ENCODE measurements at places on chromosomes 7 and 10.
A peak's percentile ranks its signal among the peaks of the same experiment; 100 is the strongest.

DNA sequence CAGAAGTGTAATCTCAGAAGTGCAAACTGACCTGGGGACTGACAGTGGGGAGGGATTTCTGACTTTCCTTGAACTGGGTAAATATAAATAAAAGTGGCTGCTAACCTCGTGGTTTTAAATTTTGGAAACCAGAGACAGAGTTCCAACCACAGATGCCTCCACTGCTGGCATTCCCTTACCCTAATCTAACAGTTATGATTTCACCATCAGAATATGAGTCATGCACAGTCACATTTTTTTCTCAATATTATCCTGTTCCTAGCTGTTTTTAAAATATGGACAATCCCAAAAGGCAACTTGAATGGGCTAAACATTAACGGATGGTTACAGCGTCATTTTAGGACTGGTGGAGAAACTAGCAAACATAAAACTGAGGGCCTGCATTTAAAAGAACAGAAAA is 264.3 kb upstream of the INHBA start:
- no peak for DNase-seq

DNA sequence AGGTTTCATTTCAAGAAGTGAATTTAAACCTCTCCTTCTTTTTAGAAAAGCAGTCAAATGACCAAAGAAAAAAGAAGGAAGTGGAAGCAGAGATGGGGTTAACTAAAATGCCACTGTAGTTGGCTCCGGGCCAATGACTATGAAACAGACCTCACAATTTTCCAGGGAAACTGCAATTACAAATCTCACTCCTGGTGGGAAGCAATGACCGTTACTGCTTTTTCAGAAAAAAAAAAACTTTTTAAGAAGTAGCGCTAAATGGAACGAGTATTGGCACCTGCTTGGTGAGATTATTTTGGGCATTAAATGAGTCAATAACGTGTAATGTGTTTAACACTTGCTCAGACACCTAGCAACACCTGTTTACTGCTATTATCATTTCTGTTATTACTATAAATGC is 1.2 kb downstream of the SFRP4 start:
- peak; percentile 12 for DNase-seq

DNA sequence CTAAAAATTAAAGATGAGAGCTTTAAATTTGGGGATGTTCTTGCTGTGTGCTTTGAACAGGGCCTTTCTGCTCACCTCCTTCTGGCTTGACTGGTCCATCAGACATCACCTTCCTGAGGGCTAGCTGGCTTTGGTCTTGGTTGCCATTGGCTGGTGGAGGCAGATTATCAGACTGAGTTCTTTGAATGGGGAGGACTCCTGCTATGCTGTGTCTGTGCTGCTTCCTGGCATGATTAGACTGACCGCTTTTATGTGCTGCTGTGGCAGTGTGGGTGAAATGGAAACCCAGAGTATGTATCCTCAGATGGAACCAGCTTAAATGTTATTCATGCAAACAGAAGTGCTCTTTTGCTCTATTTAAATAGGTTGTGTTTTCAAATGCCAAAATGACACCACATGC is 341.6 kb downstream of the PCLO start:
- DNase-seq, result no peak

DNA sequence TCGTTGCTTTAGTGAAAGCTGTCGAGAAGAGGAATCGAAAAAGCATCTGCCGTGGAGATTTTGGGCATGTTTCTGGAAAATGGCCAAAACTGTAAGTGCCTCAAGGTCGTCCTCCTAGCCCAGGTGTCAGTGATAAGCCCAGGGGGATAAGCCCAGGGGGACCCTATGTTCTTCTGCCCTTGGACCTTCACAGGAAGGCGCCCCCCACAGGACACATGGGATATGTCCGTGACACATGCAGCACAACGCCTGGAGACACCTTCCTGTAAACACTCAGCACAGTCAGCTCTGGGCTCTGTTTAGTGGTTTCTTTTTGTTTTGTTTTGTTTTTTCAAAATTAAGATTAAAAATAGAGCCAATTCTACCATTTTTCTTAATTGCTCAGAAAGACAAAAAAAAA is 272.7 kb downstream of the KLF6 start:
- DNase-seq, result no peak

DNA sequence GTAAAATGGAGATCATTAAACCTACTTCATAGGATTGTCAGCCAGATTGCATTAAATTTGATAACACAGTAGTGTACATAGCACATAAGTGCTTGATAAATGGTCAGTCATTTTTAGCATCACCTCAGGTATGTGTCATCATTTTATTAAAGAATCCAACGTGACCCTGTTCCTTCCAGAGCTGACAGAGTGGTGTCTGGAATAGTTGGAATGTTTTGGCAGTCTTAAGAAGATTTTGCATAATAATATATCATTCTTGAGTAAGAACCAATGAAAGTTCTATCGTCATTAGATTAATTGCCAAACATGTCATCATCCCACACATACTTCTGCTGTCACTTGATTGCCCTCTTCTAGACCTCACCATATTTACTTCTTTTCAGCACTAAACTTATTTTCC is 451.4 kb upstream of the POM121L12 start:
- DNase-seq, result no peak

- no peak for DNase-seq
Observed at GRCh38 chr7:117153016-117153545, 169.8 kb downstream of the WNT2 start.

- DNase-seq, result peak; percentile 19
Observed at GRCh38 chr7:129950191-129950932, 2.4 kb downstream of the UBE2H start.

DNA sequence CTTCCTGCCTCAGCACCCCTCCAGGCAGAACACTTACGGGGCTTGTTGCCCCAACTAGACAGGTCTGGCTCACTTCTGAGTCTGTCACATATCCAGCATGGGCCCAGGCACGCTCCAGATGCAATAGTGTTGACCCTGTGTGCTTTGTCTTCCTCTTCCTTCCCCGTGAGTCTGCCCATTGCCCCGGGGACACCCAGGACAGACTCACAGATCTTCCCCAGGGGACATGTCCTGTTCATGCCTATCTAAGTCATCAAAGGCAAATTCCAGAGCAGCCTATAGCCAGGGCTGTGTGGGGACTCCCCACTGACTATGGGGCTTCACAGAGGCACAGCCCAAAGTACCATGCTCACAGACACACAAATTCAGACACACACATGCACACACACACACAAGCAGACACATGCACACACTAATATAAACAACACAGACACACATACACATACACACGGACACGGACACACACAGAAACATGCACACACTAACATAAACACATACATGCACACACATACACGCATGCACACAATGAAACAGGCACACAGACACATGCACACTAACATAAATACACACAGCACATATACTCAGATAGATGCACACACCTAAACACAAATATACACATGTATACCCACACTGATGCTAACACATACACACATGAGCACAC is 175.8 kb downstream of the KCNMA1 start:
- DNase-seq, result no peak

DNA sequence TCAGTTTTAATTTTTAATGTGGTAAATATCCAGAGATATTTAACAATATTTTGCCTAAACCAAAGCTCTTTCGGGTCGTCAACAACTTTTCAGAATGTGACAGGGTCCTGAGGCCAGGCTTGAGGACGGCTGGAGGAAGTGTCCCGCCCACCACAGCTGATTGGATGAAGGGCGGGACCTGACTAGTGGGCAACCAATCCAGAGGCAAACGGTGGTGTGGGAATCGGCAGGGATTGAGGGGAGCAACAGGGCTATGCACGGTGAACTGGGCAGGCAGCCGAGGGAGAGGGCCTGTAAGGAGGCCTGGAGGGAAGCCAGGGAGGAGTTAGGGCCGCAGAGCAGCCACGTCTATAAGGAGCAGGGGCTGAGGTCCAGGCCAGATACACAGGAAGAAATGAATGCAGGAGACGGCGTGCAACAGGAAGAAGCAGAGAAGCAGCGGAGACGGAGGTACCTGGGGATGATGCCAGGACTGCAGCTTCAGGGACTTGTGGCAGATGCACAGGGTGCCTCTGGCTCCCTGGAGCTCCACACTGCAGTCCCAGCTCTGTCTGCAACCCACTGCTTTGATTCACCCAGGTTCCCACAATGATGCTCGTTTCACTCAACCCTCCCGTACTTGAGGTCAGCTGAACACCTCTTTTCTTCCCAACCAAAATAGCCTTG is 46.1 kb upstream of the ZMIZ1 start:
- DNase-seq, result peak; percentile 73

GRCh38 chr10:6944436-6944835 is 364.4 kb upstream of the PRKCQ start:
- DNase-seq, result no peak

GRCh38 chr10:18229826-18230225 is 89.6 kb downstream of the CACNB2 start:
- no peak for DNase-seq

GRCh38 chr7:12623885-12624498 is 53.5 kb downstream of the SCIN start:
- DNase-seq, result no peak

GRCh38 chr10:98030991-98031431 is 590 bp upstream of the CRTAC1 start:
- peak; percentile 30 for DNase-seq

DNA sequence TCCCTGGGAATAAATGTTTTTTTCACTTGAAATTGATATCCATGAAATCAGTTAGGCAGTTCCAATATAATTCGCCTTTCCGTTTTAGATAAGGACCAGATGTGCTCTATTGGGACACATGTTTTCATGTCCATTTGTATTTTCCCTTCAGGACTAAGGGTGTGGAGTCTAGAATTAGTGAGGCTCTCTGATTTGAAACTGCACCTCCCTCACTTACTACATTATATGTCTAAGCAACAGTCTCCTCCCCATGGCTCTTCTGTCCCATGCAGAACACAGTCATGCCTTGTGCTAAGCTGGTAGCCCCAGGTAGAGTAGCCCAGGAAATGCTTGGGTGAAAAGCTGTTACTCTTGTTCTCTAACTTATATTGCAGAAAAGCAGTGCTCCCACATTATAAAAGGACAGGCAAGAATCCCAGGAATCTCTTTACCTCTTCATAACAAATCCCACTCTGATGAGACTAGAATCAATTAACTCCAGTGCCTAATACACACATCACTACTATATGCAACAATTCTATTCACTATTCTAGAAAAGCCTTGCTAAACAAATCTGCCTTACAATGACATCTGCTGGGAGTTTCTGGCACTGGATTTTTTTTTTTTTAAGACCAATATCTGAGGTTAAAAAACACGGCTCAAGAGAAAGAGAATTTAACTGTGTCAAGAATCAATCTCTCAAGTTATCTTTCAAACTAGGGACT is 293.9 kb downstream of the SNX13 start:
- no peak for DNase-seq

DNA sequence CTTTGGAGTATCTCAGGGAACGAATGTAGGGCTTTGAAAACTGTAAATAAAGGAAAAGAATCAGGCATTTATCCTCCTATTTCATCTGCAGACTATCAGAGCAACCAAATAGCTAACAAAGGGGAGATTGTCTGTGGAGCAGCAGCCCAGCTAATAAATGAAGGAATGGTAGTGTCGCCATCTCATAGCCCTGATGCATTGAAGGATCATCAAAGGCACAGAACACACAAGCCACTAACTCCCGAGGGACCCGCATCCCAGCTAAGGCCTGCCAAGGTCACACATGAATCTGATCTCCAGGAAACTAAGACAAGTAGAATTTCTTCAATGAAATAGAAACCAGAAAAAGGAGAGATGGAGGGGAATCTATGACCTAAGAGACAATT is 38.2 kb downstream of the CALML5 start:
- no peak for DNase-seq

DNA sequence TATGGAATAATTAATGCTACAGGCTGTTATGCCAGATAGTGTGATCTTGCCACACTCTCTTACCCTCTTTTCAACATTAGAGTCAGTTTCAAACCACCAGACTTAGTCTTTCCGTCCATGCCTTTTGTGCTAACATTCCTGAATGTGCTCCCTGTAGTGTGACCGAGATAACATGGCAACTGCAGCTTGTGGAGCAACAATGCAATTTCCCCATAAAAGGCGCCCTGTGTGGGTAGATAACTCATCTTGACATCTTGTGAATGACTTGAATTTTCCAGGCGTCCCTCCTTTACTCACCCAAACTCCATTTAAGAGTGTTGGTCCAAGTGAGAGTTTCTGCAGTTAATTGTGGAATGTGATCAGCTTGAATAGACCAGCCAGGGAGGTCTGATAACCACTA is 99.6 kb downstream of the DNAH11 start:
- no peak for DNase-seq

GRCh38 chr10:110863361-110863760 is 8.4 kb upstream of the PDCD4 start:
- no peak for DNase-seq

- no peak for DNase-seq
Observed at GRCh38 chr10:101244321-101245050, 15.2 kb upstream of the LBX1 start.

DNA sequence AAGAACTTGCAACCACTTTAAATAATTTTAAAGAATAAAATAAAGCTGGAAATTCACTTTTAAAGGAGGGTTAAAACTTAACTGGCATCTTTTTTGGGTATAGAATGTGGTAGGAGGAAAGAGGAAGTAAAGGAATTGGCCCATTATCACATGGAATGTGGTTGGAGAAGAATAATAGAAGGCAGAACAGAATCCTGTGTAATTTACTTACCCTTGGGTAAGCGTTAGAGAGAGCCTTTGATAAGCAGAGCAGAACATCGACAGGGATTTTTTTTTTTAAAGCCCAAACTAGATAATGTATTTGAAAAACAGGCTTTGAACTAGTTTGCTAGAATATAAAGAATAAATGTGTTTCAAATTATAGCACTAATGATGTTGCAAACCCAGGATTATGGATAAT is 199.8 kb upstream of the KIAA1217 start:
- DNase-seq, result no peak

- no peak for DNase-seq
Observed at GRCh38 chr10:28798428-28798955, 121.2 kb downstream of the BAMBI start.

DNA sequence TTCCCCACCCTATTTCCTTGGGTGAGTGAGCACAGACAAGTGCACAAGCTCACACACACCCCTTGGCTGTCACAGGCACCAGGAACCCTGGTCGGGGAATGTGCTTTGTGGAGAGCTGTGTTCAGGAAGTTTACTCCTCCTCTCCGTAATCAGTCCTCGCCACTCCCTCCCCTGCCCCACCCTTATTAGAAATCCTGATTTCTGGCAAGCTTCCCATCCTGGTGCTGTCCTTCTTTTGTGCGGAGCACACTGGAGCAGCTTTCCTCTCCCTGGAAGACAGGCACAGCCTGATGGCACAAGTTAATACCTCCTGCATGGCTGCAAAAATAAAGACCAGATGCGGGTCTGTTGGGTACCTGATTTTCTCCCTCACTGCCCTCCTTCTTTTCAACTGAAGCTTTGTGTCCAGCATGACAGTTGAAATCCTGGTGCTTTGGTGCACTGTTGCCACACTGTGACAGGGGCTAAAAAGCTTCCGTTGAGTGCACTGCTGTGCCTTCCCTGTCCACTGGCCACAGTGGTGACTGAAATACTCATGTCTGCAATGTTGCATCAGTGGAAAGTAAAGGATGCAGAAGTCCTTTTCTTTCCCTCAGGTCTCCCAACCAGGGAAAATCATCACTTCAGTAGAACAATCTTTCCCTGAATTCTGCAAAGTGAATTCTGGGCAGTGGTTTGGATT is 55.0 kb downstream of the LRRC4 start:
- DNase-seq, result no peak

- no peak for DNase-seq
Observed at GRCh38 chr7:106827626-106828025, 37.5 kb upstream of the PIK3CG start.

- DNase-seq, result no peak
Observed at GRCh38 chr7:41107330-41107937, 595.5 kb downstream of the INHBA start.

- DNase-seq, result no peak
Observed at GRCh38 chr10:16612115-16612980, 90.7 kb upstream of the C1QL3 start.

- no peak for DNase-seq
Observed at GRCh38 chr7:19133886-19134285, 11.3 kb downstream of the FERD3L start.
